ENCODE measurements at places on chromosomes 6 and 20. TPM values are rescaled to one million over a fixed set of nuclear protein-coding genes. Genes with fewer than 3 reads are reported as not detected.

Gene SMPDL3A
- 35.1 TPM for total RNA-seq

Gene SYCP2
- 9.1 TPM for total RNA-seq

Gene SLC17A1
- not detected for total RNA-seq

Gene AVP
- total RNA-seq = not detected

Gene GPR63
- total RNA-seq = 0.49 TPM

Gene LY86
- total RNA-seq = 62.0 TPM

Gene PRDM1
- total RNA-seq = 35.7 TPM

Gene DNMT3B
- 1.3 TPM for total RNA-seq

Measured in spleen (tissue), 13 donors.